ENCODE measurements at places on chromosomes 5 and 9.

- no peak for DNase-seq
Measured at GRCh38 chr9:121756474-121757280, 105.2 kb downstream of the DAB2IP start.

- no peak for DNase-seq
Measured at GRCh38 chr9:38363589-38363925, 28.9 kb upstream of the ALDH1B1 start.

DNA sequence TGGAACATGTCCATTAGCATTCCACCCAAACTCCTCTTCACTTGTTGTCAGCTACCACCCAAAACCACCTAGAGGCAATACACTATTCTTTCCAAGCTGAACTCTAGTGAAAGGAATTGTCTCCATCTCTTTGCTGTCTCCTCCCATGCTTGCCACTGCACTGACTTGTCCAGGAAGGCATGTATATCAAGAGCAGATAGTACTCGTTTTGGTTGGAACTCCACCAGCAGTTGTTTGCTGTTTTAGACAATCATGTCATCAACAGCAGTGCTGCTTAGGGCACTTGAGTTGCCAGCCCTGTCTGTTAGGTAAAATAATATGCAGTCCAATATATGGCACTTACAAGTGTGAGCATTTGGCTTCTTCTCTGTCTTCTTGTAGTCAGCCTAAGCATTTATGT lies 80.0 kb upstream of the SAP30L start:
- DNase-seq = no peak

- no peak for DNase-seq
Measured at GRCh38 chr9:137504432-137504777, 45.3 kb upstream of the NSMF start.

DNA sequence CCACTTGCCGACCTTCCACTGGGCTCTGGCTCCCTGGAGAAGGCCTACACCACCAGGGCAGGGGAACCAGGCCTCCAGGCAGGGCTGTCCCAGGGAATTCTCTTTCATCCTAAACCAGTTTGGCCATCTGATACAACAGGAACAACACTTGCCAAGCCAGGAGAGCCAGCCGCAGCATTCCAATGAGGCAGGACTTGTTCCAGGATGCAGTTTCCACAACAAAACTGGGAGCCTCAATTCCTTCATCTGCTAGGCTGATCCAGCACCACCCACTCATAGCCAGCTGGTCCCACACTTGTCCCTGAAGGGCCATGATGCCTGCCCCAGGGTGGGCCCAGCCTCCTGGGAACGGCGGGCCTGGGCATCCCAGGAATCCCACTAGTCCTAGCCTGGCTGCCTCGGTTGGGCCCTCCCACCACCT lies 26.0 kb downstream of the BICD2 start:
- DNase-seq = no peak

GRCh38 chr9:35686222-35687203 lies 3.2 kb downstream of the TPM2 start:
- DNase-seq = no peak
